ENCODE measurements at places on chromosomes 12 and 14.
A peak's percentile ranks its signal among the peaks of the same experiment; 100 is the strongest.

GRCh38 chr12:71766202-71766601, 11.5 kb downstream of the RAB21 start:
- DNase-seq: no peak

- no peak for DNase-seq
Observed at GRCh38 chr12:111798182-111798581, 31.4 kb downstream of the ALDH2 start.

- DNase-seq: no peak
Observed at GRCh38 chr14:61774861-61775260, 12.6 kb downstream of the SNAPC1 start.

DNA sequence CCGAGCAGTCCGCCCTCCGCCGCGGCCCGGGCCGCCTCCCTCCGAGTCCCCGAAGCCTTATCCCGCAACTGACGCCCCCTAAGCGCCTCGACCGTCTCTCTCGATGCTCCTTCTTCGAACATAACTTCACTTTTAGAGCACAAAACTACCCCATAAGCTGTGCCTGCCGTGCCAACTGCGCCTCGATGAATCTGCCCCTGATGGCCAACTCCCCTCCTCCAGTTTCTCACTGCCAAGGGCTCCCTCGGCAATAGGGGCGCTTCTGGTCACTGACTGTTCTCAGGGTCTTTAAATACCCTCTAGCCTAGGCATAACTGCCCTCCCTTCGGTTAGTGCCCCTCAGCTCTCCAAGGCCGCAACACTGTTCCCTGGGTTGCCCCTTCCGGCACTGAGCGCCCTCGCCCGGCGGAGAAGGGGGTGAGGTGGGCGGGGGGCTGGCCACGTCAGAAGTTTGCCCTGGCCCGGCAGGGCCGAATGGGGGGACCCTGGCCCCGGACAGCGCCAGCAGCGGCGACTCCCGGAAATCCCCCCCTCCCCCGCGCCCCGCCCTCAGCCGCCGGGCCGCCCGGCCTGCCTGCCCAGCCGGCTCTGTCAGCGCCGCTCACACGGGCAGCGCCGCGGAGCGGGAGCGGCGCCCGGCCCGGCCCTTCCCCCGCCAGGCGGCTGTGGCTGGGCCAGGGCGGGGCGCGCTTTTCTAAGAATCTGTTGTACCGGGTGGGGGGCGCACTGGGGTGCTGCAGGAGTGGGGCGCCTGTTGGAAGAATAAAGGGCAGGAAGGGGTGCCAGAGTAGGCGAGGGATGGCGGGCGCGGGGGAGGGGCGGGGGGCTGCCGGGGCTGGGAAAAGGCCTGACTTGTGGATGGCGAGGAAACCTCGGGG, 10.6 kb downstream of the RARG start:
- peak; percentile 88 for DNase-seq

- no peak for DNase-seq
Observed at GRCh38 chr12:79557690-79558315, 133.0 kb downstream of the PAWR start.

DNA sequence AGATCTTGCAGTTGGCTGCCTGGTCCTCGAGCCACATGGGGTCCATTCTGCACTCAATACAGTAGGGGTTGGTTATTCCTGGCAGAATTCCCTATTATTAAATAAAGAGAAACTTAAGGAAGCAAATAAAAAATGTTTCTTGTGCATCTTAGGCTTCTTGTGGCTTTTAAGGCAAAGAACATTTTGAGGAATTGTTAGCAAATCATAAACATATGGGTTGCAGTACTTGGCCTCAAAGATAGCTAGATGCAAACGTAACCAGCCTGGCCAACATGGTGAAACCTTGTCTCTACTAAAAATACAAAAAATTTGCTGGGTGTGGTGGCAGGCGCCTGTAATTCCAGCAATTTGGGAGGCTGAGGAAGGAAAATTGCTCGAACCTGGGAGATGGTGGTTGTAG, 50.8 kb upstream of the KCNA5 start:
- no peak for DNase-seq

DNA sequence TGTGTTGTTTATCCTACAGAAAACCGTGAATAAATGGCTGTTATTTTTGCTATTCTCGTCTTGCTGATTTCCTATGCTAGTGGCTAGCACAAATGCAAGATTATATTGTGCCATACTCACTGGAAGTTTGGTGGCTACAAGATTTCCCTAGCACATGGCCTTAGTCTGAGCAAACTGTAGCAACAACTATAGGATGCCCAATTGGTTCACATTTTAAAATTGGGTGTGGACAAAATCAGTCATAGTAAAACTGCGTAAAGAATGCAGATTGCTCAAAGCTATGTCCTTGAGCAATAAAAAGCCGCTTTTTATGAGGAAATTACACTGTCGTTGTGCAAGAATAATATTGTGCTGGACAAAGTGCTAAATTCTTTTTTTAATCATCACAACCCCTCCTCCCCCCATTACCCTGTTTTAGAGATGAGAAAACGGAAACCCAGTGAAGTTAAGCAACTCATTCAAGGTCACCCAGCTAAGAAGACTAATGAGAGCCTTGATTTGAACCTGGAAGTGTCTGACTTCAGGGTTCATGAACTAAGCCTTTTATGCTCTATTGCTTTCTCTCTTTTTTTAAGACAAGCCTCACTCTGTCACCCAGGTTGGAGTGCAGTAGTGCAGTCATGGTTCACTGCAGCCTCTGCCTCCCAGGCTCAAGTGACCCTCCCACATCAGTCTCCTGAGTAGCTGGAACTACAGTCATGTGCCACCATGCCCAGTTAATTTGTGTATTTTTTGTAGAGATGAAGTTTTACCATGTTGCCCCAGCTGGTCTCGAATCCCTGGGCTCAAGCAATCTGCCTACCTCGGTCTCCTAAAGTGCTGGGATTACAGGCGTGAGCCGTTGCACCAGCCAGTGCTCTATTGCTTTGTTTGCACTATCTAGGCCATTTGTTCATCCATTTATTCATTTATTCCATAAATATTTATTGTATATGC, 73.6 kb downstream of the SRGAP1 start:
- DNase-seq: no peak

GRCh38 chr12:65205886-65206285, 36.5 kb downstream of the LEMD3 start:
- DNase-seq: no peak

GRCh38 chr12:7269273-7269672, 34.6 kb upstream of the ACSM4 start:
- no peak for DNase-seq

DNA sequence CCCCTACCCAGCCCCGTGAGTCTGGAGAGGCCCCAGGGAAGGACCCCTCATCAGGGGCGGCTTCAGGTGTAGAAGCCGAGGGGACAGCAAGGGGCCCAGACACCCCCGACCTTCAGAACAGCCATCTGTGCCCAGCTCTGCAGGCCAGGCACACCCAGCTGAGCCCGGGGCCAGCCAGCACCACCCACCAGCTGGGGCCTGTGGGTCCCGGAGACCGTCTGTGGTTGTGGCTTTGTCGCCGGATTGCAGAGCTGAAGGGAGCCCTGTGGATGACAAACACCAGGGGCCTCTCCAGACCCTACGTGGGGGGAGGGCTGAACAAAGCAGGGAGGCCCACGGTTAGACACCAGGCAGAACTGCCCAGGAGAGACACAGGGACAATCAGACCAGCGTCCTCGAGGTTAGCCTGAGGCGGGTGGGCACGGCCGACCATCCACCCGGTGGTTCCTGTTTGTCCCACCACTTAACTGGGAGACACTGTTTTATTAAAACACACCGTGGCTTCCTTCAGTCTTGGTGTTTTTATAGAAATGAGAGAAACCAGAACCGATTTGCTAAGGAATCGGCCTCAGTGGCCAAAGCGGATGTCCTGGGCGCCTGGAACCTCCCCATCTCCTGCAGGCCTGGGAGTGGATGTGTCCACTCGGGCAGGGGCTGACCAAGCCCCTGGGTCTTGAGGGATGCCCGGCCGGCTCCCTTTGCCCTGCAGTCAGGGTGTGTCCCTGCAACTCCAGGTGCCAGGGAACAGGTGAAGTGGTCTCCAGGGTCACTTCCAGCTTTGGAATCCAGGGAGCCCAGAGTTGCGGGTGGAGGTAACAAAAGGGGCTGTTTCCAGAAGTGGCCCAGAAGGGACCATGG, 10.0 kb downstream of the C14orf180 start:
- no peak for DNase-seq

DNA sequence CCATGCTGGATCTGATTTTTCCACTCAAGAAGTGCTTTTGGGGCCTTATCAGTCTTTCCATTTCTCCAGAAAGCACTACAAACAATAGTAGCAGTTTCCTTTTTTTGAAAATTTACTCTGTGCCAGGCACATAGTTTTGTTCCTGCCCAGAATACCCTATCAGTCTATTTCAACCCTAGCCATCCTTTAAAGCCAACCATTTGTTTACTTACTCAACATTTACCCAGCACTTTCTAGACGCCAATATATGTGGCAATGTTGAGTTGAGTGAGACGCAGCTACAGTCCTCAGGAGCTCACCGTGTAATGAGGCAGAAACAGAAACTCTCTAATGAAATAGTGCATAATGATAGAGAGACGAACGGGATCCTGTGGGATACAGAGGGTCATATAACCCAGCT, 32.9 kb upstream of the CHST11 start:
- no peak for DNase-seq

- DNase-seq: no peak
Observed at GRCh38 chr14:32514236-32514635, 185.1 kb downstream of the AKAP6 start.

DNA sequence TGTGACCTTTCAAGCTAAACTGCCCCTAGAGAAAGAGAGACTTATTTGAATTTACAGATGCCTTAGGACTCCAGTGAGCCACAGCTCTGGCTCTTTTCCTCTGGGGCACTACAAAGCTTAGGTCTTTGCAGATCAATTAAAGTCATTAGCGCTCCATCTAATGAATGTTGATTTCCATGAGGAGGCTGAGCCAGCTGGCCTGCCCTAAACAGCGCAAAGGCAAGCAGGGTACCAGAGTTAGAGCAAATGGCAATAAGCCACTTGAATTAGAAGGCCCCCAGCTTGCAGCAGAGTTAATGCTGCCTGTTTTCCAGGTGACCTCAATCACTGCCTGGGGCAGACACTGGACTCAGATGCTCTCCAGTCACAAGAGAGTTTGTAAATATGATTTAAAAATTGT, 695.3 kb downstream of the DIO2 start:
- DNase-seq: no peak

- no peak for DNase-seq
Observed at GRCh38 chr14:72017290-72017689, 85.1 kb downstream of the RGS6 start.

DNA sequence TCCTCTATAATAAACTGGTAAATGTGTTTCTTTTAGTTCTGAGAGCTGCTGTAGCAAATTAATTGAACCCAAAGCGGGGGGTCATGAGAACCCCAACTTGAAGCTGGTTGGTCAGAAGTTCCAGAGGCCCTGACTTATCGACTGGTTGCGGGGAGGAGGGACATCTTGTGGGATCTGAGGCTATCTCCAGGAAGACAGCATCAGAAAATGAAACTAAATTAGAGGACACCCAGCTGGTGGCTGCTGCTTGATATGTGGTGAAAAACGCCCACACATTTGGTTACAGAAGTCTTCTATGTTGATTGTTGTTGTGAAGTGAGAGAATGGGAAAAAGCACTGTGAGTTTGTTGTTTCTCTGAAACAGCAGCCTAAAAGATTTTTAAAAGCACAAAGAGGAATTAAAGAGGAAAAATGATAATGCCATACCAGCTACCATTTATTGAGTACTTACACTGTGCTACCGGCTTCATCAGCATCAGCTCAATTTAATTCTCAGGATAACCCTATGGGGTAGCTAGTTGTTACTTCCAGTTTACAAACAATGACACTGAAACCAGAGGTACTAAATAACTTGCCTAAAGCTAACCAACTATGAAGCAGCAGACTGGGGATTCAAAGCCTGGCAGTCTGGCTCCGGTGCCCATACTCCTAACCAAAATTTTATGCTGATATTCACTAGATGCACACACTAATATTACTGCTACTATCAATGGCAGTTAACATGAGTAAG, 24.3 kb downstream of the DDX24 start:
- DNase-seq: no peak

DNA sequence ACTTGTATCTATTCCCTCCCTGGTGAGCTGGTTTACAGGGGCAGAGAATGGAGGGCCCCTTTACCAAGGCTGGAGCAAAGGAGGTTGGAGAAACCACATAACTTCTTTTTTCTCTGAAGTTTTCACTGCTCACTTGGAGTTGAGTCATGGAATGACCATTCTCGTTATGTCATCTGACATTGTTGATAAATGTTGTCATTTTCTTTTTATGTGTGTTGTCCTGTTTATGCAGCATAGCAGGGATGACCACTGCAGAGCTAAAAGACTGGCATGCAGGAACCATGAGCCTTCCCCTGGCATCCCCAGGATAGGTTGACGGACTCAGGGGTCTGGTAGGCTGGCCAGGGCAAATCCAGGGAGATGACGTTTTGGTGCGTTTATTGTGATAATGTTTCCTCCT, 256.8 kb upstream of the DDHD1 start:
- no peak for DNase-seq

DNA sequence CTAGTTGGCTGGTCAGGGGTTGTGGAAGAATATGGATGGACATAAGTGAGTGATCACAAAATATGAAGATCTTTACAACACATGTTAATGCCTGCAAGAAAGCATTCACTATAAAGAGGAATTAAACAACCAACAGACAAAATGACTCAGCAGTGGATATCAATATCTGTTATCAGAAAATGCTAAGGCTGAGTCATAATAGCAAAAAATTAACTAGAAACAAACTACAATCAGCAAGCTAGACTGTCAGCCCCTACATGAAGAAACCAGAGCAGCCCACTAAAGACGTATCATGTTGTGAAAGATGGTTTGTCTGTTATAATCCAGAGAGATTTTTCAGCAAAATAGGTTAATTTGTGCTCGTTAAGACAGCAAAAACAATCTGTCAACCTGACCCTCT, 472.9 kb downstream of the NELL2 start:
- DNase-seq: no peak

GRCh38 chr14:49849213-49849847, 3.3 kb downstream of the NEMF start:
- DNase-seq: no peak

DNA sequence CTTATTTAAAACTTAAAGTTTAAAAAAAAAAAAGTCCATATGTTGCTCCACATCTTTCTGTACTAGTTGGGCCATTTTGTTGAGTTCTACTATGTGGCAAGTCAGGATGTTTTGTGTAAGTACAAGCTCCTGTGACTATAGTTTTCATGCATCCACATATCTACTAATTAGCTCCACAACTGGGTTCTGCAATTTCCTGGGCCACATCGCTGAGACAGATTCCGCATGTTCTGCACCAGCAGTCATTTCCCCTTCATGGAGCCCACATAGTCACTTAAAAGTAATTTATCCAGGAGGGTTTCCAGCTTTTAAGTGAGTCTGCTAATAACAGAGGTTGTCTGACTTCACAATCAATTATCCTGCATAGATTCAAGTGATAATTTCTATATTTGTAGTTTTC, 461.4 kb downstream of the ZFP36L1 start:
- no peak for DNase-seq

GRCh38 chr12:109783135-109783964, 49.8 kb downstream of the TRPV4 start:
- no peak for DNase-seq

GRCh38 chr14:95289323-95290010, 30.2 kb downstream of the CLMN start:
- no peak for DNase-seq

- DNase-seq: no peak
Observed at GRCh38 chr14:96806836-96807235, 9.7 kb downstream of the VRK1 start.

GRCh38 chr12:95197636-95198035, 19.6 kb downstream of the FGD6 start:
- no peak for DNase-seq

Data from left forelimb (tissue), 1 donor.